Lower lobe of right lung (tissue), 2 donors: ENCODE measurements at places on chromosomes 16 and 17.

DNA sequence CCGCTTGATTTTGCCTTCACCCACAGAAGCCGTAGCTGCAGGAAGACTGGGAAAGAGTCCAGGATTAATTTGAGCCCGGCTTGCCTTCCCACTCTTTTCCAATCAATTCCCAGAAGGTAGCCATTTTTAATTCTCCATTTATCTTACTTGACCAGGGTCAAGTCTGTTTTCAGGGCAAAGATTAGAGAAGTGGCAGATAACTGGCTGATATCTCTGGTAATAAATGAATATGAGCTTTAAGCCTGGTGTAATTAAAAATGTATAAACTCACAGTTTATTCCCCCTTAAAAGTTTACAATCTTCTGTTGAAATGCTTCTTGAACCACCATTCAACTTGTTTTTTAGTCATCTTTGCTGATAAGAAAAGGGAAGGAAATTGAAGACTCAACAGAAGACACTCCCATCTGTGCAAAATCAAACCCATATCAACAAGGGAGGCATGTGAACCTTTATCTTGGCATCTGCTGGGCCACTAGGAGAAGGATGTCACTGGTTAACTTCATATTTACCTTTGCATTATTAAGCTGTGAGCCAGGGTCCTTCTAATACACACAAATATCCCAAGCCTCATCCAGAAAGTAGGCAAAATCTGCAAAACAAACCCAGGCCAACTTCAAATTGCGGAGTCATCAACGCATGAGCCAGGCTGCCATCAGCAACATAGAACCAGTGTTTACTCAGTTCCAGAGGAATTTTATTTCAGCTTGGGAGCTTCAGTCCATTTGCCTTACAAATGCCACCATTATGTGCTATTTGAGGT, 314.6 kb upstream of the MAF start:
- DNase-seq = no peak

DNA sequence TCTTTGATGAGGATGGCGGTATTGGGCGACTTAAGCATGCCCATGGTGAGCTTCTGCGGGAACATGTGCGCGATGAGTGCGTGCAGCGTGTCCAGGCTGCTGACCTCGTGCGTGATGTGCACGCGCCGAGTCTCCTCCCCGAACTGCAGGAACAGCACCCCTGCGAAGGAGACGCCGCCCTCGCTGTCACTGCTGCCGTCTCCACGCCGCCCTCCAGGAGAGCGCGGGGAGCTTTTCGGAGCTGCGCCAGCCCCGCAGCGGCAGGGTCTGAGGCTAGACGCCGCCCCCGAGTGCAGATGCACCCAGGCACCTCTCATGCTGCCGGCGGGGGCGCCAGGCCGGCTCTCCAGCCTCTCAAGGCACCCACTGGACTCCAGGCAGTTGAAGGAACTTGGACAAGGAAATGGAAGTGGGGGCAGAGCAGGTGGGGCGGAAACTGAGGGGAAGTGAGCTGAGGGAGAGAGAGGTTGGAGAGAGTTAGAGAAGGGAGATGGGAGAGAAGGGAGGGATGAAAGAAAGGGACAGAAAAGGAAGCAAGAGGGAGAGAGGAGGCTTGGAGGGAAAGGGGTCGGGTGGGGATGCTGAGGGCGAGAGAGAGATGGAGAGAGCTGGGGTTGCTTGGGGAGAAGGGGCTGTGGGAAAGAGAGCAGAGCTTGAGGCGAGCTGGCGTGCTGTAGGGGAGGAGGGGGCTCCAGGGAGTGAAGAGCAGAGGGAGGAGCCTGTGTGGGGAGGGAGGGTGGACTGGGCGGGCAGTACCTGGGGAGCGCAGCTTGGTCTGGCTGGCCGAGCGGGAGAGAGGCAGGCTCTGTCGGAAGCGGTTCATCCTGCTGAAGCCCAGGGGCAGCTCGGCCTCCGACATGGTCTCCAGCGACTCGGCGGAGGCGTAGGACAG, 42.1 kb downstream of the SRCIN1 start:
- no peak for DNase-seq

GRCh38 chr17:79045842-79046196, 21.9 kb downstream of the C1QTNF1 start:
- peak; percentile 81 for DNase-seq

DNA sequence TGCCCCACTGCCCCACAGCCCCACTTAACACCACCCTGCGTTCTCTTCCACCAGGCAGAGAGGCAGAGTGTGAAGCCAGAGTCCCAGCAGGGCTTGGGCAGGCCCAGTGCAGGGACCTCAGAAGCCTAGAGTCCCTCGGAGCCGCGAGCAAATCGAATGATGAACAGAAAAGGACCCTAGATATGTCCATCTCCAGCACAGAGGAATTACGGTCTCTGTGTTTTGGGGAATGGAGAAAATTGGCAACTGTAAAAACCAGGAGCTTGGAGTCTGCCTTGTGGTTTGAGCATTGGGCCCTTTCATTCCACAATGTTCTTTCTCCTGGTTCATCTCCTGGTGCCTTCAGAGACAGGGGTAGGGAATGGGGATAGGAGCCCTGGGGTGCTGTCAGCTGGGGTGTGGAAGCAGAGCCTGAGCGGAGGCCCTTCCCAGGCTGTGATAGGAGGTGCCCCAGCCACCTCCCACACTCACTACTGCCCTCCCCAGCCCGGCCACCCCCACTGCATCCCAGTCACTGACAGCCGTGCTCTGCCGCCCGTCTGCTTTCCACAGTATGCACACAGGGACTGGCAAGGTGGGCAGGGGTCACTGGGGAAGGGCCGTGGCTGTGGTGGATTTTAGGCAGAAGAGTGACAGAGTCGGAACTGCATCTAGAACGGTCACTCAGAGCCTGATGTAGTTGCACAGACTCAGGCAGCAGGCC, 26.7 kb downstream of the TBX4 start:
- peak; percentile 20 for DNase-seq

GRCh38 chr17:16428098-16428882, 12.9 kb downstream of the TRPV2 start:
- peak; percentile 70 for DNase-seq

- DNase-seq = peak; percentile 73
These were observed 135.8 kb downstream of the WWOX start for GRCh38 chr16:78235168-78235800.

- peak; percentile 17 for DNase-seq
These were observed 4.2 kb upstream of the MAP3K14 start for GRCh38 chr17:45320931-45321461.

DNA sequence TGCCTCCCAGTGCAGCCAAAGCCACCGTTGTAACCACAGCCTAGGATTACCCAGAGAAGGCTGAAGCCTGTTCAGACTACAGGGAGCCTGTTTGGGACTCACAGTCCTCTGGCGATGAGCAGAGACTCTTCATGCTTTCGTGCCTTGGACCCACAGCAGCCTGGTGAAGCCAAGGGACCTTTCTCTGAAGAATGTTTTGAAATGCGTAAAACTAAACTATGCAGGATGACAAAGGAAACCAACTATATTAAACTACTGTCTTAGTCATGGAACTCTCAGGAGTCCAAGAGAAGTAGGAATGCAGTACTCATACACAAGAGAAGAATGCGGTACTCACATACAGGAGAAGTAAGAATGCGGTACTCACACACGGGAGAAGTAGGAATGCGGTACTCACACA, 20.9 kb downstream of the ABR start:
- DNase-seq = no peak

- no peak for DNase-seq
These were observed 320 bp downstream of the SPAG9 start for GRCh38 chr17:51120357-51120738.

DNA sequence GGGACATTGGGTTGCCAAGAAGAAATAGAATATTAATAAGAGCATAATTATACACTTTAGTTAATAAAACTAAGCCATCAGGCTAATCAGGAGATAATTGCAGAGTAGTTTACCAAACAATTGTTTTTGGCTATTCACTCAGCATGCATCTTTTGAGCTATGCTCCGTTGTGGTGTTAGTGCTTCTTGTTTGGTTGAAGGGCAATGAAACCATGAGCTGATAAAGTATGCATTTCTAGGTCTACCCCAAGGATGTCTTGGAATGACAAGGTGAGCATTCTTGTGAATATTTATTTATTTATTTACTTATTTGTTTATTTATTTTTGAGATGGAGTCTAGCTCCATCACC, 6.4 kb downstream of the HLF start:
- no peak for DNase-seq

DNA sequence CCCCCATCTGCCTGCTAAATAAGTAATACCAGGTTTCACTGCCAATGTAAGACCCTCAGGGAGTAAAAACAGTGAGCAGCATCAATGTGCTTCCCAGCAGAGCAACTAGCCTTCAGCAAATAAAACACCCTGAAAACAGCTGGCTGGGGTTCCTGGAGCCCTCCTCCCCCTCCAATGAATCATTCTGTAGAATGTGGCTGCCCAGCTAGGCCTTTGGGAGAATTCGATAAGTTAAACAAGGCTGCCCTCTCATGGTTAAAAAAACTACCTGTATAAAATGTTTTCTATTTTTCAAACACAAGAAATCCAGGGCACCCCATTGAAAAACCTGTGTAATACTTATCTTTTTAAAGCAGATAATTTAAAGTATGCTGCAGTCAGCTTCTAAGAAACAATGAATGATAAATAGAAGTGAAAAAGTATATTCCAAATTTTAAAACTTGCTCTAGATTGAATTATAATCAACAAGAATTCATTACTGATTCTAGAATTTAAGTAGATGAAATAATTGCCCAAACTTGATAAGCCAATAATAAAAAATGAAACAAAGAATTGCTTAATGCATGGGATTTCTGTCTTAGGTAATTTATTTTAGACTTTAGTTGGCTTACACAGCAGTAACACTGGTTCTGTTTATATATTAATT, 9.4 kb upstream of the TOM1L1 start:
- DNase-seq = no peak

DNA sequence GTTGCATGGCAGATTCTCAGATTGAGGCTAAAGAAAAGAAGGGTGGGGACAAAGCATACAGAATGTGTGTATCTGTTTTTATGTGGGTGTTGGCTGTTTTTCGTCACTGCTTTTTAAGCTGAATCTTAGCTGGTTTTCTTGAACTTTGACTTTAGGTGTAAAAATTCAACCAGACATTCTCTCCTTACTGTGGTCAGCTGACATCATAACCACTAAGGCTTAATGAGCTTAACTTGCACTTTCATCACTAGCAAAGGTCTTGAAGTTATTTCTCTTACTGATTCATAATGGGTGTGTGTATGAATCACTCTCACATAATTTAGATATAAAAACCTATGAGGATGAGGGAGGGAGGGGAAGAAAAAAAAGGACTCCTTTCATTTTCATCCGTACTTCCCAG, 4.0 kb upstream of the CDC6 start:
- no peak for DNase-seq

DNA sequence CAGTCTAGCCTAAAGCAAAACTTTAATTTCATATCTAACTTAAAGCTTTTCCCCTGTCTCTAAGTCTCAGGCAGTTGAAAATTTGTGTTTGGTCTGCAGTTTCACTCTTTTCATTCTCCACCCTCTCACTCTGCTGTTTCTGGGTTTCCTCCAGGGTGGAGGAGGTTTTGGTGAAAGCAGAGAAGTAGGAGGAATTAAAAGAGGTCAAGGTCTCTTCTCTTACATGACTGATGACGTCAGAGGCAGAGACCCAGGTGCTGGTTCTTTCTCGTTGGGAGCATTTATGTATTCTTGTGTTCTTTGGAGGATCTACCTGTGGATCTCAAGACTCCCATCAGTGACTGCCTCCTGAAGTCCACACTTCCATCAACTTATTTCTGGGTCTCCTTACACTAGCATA, 2.4 kb upstream of the PSMD11 start:
- DNase-seq = no peak

DNA sequence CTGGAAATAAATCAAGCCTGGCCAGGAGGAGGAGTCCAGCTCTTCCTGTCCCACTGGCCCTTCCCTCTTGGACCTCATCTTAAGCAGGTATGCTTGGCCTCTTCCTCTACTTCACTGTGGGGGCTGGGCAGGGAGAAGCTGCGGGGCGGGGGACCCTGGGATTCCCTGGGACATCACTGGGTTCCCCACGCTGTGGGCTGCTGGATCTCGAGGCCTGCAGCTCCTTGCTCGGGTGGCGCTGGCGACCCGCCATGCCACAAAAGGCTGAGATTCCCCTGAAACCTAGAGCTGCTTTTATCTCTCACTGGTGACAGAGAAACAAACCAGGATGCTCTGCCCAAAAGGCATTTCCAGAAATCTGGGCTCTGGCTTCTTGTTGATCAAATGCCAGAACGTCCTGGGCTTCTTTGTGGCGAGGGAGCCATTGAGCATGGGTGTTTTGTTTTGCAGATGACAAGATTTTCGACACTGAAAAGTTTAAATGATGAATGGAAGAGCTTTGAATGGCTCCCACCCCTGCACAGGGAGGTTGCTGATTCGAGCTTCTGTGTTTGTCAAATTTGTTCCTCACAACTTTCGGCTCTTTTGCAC, 8.6 kb upstream of the PGS1 start:
- DNase-seq = no peak

- no peak for DNase-seq
These were observed 57.0 kb upstream of the KDM6B start for GRCh38 chr17:7777017-7777416.

GRCh38 chr16:1537138-1537577, 3.7 kb downstream of the TMEM204 start:
- peak; percentile 45 for DNase-seq

DNA sequence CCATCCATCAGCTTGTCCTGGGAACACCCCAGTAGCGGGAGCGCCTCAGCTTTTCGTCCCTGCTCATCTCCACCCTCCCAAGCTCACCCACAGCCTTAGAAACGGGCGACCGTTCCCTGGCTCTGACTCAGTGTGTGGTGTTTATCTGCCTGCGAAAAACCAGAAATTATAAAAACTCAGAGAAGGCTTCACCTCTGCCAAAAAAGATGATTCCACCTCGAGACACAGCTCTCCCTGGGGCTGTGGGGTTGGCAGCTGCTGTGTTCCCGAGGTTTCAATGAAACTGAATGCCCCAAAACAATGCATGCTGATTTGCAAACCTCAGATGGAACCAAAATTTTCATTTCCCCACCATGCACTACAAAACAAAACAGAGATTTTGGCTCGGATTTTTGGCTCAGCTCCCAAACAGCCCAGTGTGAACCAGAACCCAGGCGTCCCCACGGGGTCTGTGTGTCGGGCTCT, 62.4 kb upstream of the MED9 start:
- DNase-seq = no peak

GRCh38 chr17:82370471-82371332, 863 bp upstream of the UTS2R start:
- peak; percentile 34 for DNase-seq

- DNase-seq = no peak
These were observed 19.3 kb downstream of the DCAKD start for GRCh38 chr17:45032174-45032541.

DNA sequence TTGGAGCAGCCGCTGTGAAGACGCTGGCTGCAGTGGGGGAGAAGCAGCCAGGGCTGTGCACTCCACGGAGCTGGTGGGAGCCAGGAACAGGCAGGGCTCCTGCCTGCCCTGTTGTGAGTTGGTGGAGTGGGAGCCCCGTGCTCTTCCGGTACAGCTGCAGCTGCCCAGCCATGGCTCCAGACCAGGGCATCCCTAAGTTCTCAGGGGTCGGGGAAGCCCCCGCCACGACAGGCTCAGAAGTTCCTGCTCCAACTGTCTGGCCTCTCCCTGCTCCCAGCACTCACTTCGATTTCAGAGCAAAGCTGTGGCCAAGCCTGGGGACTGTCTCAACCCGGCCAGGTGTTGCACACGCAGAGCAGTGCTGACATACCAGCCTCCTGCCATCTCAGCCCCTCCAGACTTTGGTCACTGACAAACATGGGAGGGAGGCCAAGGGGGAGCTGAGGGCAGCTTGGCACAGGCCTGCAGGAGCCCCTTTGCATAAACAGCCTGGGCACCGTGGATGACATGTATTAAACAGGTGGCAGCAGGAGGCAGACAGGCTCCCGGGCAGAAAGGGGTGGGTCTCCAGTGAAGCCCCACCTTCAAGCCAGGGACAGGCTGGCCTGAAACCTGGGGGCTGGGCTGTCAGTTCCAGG, 13.9 kb upstream of the KDM8 start:
- peak; percentile 29 for DNase-seq
